Mesangial cell (primary cell): ENCODE measurements at places on chromosomes 11 and 22. TPM values are rescaled to one million over a fixed set of nuclear protein-coding genes. Genes with fewer than 3 reads are reported as not detected.

SERPING1 gene
- 5.1 and 28.6 TPM in 2 replicates for total RNA-seq

SLC22A25 gene
- total RNA-seq, result not detected in 2 replicates

GPHA2 gene
- total RNA-seq, result not detected in 2 replicates

MRGPRX4 gene
- not detected in 2 replicates for total RNA-seq

DRICH1 gene
- total RNA-seq, result not detected in 2 replicates

INS gene
- not detected in 2 replicates for total RNA-seq

SCGB1D2 gene
- not detected in 2 replicates for total RNA-seq

OR6T1 gene
- total RNA-seq, result not detected in 2 replicates

HIRA gene
- total RNA-seq, result 24.6 and 26.0 TPM in 2 replicates

ABCG4 gene
- total RNA-seq, result 0.49 and 1.1 TPM in 2 replicates

EXT2 gene
- 130 and 150 TPM in 2 replicates for total RNA-seq

MOV10L1 gene
- under 0.01 and 0.76 TPM in 2 replicates for total RNA-seq

RHOG gene
- 49.6 and 55.6 TPM in 2 replicates for total RNA-seq

OR52E8 gene
- total RNA-seq, result not detected in 2 replicates

CCDC87 gene
- 0.16 and 0.76 TPM in 2 replicates for total RNA-seq

RBMXL2 gene
- not detected in 2 replicates for total RNA-seq

UPB1 gene
- 0.16 and 0.38 TPM in 2 replicates for total RNA-seq

DDIAS gene
- 0.51 and 10.4 TPM in 2 replicates for total RNA-seq

DDTL gene
- 0.65 and 2.9 TPM in 2 replicates for total RNA-seq

CHRM4 gene
- total RNA-seq, result 0.25 TPM in 1 of 2 replicates, not detected in the other

HTR3A gene
- total RNA-seq, result not detected in 2 replicates

OR10A6 gene
- not detected in 2 replicates for total RNA-seq

WNT11 gene
- total RNA-seq, result 0.63 TPM in 1 of 2 replicates, not detected in the other
